ENCODE measurements at places on chromosomes 2 and 18. TPM values are rescaled to one million over a fixed set of nuclear protein-coding genes. Genes with fewer than 3 reads are reported as not detected.

GRCh38 chr18:32381761-32382160, 88.9 kb downstream of the GAREM1 start:
- no peak overlapping the region for H3K4me3 ChIP-seq
- no peaks in the 10 kb centered on the region for H3K27me3 ChIP-seq
- DNase-seq: no peak
- H3K4me1 ChIP-seq: peaks cover 15% of the 10 kb centered on the region
- no peaks in the 10 kb centered on the region for H3K36me3 ChIP-seq
- no peak overlapping the region for H3K27ac ChIP-seq

DNA sequence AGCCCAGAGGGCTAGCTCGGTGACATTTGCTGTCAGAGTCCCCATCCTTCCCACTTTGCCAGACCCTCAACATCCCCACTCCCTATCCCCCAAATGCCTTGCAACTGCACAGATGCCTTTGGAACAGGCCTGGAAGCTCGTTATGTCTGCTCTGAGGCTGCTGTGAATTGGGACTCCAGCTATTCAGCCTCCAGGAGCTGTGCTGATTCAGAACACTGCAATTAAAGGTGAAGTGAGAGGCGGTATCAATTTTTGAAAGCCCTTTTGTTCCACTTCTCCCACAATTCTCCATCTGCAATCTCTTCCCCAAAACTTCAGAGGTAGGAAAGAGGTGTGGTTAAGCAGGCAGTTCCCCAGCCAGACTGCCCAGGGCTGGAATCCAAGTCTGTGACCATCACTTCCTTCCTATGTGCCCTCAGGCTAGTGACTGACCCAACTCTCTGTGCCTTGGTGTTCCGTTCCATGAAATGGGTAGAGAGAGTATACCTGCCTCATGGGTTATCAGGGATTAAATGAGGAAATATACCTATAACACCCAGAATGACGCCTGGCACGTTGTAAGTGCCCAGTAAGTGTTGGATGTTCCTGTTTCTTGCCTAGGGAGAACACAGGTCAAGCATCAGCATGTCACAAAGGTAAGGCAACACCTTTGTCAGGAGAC, 17.5 kb downstream of the NOSTRIN start:
- H3K4me3 ChIP-seq: no peak overlapping the region
- H3K27ac ChIP-seq: no peak overlapping the region
- peaks cover 12% of the 10 kb centered on the region for H3K4me1 ChIP-seq
- no peak for DNase-seq
- H3K36me3 ChIP-seq: no peaks in the 10 kb centered on the region

- no peak overlapping the region for H3K27ac ChIP-seq
- peaks cover 9% of the 10 kb centered on the region for H3K4me1 ChIP-seq
- no peak overlapping the region for H3K4me3 ChIP-seq
- no peaks in the 10 kb centered on the region for H3K36me3 ChIP-seq
- peaks cover 6% of the 10 kb centered on the region for H3K27me3 ChIP-seq
These were observed 6.9 kb downstream of the CREG2 start for GRCh38 chr2:101380376-101380775.

DNA sequence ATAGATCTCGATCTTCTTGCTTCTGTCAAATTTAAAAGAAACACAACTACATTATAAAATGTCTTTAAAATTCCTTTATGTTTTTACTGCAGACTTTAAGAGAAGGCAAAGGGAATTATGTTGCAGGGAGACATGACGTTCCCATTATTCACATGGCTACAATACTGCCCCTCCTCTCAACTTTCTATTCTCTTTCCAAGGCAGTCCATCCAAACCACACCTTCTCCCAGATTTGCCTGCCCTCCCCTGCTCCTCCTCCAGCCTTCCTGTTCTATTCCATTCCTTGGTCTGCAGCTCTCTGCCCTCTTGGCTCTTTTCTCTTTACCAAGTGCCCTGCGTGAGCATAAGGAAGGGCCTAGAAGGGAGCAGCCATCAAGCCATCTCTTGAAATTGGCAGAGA, 61.3 kb downstream of the NABP1 start:
- H3K27me3 ChIP-seq: peaks cover 10% of the 10 kb centered on the region
- H3K4me3 ChIP-seq: no peak overlapping the region
- DNase-seq: no peak
- H3K36me3 ChIP-seq: no peaks in the 10 kb centered on the region

DNA sequence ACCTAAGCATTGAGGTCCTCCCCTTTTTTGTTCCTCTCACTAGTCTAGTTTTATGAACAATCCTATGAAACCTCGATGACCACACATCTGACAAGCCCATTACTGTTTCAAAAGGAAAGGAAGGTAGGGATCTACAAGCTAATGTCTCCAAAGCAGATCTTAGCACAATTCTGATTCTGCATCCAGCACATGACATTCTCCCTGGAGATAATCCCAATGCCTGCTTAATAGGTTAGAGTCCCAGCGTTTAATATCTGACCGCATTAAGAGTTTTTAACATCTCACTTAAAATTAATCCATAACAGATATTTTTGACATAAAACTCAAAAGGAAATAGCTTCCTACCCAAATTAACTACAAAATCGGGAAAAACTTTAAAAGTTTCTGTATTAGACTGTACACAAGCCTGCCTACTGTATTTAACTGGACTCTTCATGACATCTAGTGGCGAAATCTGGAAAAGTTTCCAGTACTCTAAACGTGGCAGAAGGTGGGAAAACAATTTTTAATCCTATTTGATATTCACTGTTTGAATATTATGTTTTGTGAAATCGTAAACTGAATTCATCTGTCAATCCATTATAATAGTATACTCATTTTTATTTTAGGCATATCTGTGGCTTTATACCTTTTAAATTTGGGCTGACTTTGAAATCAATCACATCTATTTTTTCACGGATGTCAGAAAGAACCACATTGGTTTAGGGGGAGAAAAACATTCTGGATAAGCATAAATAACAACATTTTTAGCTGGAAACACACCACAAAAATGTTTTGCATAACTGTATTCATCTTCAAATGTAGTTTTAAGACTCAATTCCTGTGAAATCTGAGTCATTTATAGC, 62.4 kb downstream of the TXNL1 start:
- no peaks in the 10 kb centered on the region for H3K36me3 ChIP-seq
- no peaks in the 10 kb centered on the region for H3K27me3 ChIP-seq
- H3K4me1 ChIP-seq: peaks cover 8% of the 10 kb centered on the region
- DNase-seq: peak; percentile 74
- H3K4me3 ChIP-seq: no peak overlapping the region
- no peak overlapping the region for H3K27ac ChIP-seq

- no peaks in the 10 kb centered on the region for H3K4me1 ChIP-seq
- no peak for DNase-seq
- no peak overlapping the region for H3K27ac ChIP-seq
These were observed 60.5 kb upstream of the TFPI start for GRCh38 chr2:187614756-187615155.

DNA sequence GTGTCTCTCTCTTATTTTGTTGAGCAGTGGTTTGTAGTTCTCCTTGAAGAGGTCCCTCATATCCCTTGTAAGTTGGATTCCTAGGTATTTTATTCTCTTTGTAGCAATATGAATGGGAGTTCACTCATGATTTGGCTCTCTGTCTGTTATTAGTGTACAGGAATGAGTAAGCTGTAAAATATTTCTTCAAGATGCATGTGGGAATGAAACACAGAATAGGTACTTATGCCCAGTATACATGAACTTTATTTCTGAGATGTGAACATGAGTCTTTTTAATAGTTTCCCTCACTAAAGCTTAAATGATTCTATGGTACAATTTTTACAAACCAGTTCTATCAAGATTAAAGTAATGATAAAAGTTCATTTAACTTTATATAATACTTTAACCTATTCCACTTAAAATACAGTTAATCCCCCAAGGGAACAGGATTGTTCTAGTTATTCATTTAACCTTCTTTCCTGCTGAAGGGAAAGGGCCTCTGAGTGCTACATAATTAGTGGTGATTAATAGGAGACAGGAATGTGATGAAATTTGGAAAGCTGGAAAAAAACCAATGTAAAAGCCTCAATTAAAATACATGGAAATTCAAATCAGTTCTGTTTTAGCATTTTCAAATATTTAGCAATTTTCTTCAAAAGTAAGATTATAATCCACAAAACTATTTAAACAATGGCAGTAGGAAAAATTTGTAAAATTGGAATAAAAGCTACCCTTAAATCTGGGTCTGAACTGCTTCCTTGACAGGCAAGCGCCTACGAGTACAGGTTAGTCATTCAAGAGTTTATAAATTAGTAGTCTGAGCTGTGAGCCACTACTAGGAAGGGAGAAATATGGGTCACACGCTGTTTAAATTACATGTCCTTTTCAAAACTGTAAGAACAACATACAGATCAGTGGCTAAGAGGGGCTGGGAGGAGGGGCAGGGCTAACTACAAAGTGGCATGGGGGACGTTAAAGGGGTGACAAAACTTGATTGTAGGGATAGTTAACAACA, 28.9 kb downstream of the SPIRE1 start:
- H3K27me3 ChIP-seq: no peaks in the 10 kb centered on the region
- H3K27ac ChIP-seq: peak overlapping the region; percentile 87
- H3K4me1 ChIP-seq: peaks cover 21% of the 10 kb centered on the region
- no peaks in the 10 kb centered on the region for H3K36me3 ChIP-seq
- H3K4me3 ChIP-seq: no peak overlapping the region

- H3K4me3 ChIP-seq: peak overlapping the region; percentile 49
- H3K27me3 ChIP-seq: no peaks in the 10 kb centered on the region
- H3K36me3 ChIP-seq: no peaks in the 10 kb centered on the region
- no peaks in the 10 kb centered on the region for H3K4me1 ChIP-seq
These were observed 3.0 kb upstream of the PLEK start for GRCh38 chr2:68362069-68362468.

DNA sequence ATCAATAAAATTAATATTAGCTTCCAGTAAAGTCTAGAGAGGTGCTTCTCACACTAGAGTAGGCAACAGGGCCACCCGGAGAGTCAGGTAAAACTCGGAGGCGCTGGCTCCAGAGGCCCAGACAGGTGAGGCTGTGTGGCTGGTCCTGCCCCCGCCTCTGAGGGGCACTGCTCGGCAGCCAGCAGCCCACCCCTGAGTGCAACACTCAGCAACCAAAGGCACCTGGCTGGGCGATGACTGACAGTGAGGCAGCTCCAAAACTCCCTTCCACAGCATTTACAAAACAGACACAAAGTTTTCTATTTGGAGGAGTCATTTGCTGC, 138.8 kb upstream of the ID2 start:
- no peaks in the 10 kb centered on the region for H3K36me3 ChIP-seq
- H3K27ac ChIP-seq: peak overlapping the region; percentile 72
- H3K4me3 ChIP-seq: peak overlapping the region; percentile 57
- no peak for DNase-seq
- no peaks in the 10 kb centered on the region for H3K27me3 ChIP-seq

Gene C2orf66
- 0.36 TPM for total RNA-seq

Gene UGT1A4
- not detected for total RNA-seq

Gene SERPINB13
- not detected for total RNA-seq

Gene TRPM8
- total RNA-seq: not detected

Gene RIT2
- not detected for total RNA-seq
